ENCODE measurements at places on chromosomes 1 and 21.

- no peak for DNase-seq
These were observed 53.5 kb upstream of the PRELP start for GRCh38 chr1:203422116-203422515.

- DNase-seq: no peak
These were observed 14.2 kb upstream of the PCBP3 start for GRCh38 chr21:45629046-45629981.

DNA sequence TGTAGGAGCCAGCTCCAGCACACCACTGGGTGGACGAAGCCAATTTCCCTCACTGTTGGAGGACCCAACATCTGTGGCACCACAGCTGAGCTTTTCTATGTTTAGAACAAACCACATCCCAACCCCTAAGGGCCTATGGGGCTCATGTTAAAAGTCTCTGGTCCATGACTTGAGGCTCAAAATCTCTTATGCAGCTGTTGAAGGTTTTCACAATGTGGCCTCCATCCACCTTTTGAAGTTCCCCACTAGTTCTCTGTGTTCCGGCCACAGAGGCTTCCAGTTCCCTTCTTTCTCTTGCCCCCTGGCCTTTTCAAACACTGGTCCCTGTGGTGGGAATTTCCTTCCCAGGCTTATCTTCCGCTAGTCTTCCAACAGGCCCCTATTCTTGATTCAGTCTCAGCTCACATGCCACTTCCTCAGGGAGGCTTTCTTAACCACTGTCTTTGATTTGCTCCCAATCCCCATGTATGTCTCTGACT lies 3.9 kb upstream of the IFNLR1 start:
- DNase-seq: no peak

DNA sequence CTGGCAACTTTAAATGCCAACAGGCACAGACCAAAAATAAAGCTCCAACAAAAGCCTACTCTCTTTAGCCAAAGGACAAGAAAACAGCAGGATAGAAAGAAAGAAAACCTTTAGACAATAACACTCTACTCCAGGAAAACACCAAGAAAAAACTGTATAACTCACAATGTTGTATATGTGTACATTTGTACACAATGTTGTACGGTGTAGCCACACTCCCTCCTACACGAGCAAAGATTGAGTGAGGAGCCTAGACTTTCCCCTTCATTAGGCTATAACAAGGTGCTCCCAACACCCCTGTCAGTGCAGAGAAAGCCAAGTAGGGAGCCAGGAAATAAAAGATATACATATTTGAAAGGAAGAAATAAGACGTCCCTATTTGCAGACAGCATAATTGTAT lies 24.0 kb downstream of the GJA4 start:
- no peak for DNase-seq

GRCh38 chr1:219566951-219567947 lies 45.7 kb downstream of the ZC3H11B start:
- DNase-seq: no peak

- DNase-seq: no peak
These were observed 12.3 kb downstream of the MAN1C1 start for GRCh38 chr1:25628741-25629421.

- DNase-seq: no peak
These were observed 14.2 kb downstream of the RIMS3 start for GRCh38 chr1:40651138-40651857.

GRCh38 chr1:212754680-212755079 lies 36.9 kb downstream of the NSL1 start:
- DNase-seq: no peak

DNA sequence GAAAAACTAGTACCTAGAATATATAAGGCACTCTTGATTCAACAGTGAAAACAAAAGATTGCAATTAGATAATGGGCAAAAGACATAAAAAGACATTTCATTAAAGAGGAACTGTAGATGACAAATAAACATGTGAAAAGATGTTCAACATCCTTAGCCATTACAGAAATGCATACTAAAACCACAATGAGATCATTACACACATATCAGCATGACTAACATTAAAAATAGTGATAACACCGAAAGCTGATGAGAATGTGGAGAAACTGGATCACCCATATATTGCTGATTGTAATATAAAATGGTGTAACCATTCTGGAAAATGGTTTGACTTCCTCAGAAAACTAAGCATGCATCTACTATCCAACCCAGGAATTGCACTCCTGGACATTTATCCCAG lies 340.3 kb downstream of the SEC16B start:
- no peak for DNase-seq

- no peak for DNase-seq
These were observed 55.1 kb upstream of the FASLG start for GRCh38 chr1:172603816-172604215.

DNA sequence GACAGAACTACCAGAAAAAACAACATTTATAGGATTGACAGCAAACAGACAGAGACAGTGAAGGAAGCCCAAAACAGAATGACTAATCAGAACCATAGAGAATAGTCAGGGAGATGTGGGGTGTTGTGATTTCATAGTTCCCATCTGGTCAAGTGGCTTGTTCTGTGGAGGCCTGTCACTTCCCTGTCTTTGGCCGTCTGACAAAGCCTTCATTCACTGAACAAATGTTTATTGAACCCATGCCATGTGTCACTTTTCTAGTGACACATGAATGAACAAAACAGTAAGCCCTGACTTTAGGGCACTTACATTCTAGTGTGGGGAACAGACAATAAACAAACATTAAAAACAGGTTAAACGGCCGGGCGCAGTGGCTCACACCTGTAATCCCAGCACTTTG lies 3.2 kb upstream of the SRRM1 start:
- no peak for DNase-seq

DNA sequence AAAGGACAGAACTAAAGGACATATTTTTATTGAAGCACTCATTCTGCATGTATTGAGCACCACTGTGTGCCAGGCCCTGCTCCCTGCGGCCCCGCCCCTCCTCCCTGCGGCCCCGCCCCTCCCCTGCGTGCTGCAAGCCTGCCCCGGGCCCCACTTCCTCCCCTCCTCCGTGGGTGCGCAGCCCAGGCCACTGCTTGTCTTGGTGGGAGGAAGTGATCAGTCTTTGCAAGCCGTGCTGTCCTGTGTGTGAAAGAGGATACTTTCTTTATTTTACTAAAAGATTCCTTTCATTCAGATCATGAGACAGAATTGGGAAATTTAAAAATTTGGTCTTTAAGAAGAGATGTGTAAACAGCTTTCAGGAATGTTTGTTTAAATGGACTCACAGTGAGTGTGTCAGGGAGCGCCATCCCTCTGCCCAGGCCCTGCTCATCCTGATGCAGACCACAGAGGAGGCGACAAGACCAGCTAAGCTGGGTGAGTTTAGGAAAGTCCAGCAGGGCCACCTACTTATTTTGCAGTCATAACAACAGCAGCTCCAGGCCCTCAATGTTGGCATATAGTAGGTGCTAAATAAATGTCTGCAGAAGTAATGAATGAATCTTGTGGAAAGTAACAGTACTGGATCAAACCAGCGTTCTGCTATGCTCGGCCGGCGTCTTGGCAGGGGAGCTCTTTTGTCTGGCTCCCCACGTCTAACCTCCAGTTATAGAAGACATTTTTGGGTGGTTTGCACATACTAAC lies 88.3 kb upstream of the SELENON start:
- DNase-seq: no peak

Measured in left renal pelvis (tissue), 4 donors.